ENCODE measurements at places on chromosomes 5 and 9.

DNA sequence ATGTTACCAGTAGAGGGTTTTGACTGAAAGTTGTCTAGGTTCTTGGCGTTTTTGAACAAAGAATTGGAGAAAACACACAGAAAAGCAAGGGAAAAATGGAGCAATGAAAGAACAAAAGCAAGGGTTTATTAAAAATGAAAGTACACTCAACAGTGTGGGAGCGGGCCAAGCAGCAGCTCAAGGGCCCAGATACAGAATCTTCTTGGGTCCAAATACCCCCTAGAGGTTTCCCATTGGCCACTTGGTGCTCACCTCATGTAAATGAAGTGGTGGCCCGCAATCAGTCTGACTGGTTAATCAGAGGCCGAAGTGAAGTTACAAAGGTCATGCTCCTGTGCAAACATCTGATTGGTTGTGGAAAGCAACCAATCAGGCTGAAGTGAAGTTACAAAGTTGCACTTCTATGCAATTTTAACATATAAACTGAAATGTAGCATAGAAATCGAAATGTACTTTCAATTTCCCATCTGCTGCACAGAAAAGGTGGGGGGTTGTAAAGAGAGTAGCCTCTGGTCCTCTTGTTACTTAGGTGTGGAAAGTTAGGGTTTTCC is 1.9 kb upstream of the GM2A start:
- DNase-seq, result no peak

DNA sequence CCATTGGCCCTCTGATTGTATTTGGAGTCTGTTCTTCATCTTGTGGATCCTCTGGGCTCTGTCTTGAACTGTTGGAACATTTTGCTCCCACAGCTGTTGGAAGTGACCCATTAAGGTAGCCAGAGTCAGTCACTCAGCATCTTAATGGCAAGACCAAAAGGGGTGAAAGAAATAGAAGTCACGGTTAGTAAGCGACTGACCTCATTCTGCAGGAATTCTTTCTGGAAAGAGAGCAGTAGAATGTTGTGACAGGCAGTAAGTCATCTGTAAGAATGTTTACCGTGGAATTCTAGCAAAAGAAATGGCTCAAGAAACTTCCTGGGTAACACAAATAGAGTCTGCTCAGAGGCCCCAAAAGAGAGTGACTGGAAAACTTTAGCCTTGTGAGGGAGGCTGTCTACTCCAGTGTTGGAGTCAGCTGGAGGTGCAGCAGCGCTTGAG is 28.6 kb upstream of the TNC start:
- no peak for DNase-seq

- no peak for DNase-seq
Observed at GRCh38 chr5:169856571-169856970, 123.7 kb downstream of the INSYN2B start.

DNA sequence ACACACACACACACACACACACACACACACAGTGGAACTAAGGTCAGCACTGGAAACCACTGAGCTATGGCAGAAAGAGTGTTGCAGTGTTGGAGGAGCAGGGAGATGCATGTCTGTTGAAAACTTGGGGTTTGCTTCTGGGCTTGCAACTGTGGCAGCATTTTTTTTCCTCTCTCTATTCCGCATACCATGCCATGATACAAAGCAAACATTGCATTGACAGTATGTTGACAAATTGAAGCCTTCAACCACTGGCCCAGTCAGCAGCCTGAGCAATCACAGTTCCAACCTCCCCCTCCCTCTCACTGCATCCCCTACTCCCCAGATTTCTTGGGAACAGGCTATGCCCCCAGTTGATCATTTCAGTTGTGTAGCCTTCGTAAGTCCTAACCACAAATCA is 478.1 kb upstream of the WWC1 start:
- DNase-seq, result no peak

DNA sequence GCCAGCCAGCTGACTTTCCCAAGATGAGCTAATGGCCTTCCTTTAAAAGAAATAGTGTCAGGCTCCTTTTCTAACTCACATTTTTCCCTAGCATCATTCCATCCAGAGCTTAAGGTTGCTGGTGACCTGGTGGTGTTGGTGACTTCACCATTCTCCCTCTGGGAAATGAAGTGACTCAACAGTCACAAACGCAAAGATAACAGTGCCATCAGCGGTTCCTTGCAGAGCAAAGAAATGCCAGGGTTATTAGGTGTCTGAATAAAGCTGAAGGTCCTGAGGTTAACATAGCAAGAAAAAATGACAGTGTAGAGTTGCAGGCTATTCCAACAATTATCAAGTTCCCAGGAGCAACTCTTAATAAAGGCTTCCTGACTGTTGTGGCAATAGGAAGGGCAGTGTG is 111.8 kb upstream of the SLC44A1 start:
- no peak for DNase-seq

Measured in CD4-positive, alpha-beta T cell treated with Interferon alpha-2 for 1 hour (primary cell).